Inflammatory macrophage treated with lipopolysaccharide for 4 hours (primary cell): ENCODE measurements at places on chromosomes 7 and 10.
A peak's percentile ranks its signal among the peaks of the same experiment; 100 is the strongest.

DNA sequence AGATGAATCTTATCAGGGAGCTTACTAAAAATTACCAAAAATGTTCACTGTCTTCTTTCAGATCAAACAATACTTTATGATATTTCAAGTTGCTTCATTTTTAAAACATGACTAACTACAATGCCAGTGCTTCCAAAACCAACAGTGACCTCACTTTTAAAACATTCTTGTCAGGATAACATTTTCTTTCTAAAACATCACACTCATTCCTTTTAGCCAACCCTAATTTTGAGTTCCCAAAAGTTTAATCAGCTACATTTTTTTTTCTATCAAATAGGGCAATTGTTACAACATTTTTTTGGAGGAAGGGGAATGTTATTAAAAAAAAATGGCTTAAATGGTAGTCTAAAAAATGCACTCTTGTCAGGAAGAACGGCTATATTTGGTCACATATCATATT, 37.3 kb downstream of the RTKN2 start:
- no peak for DNase-seq

DNA sequence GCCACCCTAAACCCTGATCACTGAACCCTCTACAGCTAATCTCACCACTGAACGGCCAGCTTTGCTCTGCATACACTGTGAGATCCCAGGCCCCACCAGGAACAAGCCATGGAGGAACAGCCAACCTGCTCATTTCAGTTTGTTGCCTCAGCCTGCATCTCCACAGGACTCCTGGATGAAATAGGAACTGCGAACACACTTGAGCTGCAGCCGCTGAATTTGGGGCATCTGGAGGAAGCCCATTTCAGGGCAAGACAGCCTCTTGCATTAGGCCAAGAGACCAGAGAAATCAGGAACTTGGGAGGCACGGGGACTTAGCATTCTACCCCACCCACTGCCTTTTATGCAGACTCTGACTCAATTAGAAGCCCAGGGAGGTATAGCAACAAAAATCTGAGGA, 14.5 kb upstream of the EGR2 start:
- DNase-seq = peak; percentile 74

DNA sequence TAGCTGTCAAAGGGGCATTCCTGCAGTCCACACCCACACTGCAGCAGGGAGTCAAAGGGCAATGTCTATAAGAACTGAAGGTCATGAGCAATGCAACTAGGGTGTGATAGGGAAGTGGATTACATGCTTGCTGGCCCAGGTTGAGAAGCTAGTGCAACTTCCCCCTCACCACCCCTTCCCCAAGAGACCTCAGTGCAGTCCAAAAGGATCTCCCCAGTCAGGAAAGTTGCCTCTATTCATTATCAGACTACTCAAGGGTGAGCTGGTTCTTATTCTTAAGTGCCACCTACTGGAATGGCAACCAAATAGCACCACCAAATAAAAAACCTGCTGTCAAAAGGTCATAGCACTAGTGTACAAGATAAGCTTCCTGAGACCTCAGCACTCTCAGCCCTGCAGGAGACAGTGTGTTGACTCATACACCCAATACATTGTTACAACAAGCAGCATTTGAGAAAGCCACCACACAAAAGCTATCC, 28.2 kb downstream of the MTERF1 start:
- DNase-seq = peak; percentile 46

DNA sequence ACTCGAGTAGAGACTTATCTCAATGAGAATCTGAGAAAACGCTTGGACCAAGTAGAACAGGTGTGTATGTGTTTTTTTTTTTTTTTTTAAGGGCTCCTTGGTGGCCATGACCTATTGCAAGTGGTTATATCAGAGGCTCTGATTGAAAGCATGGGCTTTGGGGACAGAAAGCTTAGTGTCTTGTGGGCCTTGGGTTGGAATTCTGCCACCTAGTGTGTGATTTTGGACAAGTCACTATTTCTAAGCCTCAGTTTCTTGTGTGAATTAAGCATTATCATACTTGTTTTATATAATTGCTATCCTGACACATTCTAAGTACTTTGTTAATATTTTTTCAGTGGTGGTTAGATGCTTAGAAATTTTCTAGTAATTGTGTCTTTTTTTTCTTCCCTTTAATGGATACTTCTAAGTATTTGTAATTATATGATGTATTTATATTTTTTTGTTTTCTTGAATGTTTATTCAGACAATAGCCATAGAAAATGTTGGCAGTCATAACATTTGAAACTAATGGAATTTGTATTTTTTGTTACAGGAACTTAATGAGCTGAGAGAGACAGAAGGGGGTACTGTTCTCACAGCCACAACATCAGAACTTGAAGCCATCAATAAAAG, 33.1 kb downstream of the SMC3 start:
- peak; percentile 64 for DNase-seq

DNA sequence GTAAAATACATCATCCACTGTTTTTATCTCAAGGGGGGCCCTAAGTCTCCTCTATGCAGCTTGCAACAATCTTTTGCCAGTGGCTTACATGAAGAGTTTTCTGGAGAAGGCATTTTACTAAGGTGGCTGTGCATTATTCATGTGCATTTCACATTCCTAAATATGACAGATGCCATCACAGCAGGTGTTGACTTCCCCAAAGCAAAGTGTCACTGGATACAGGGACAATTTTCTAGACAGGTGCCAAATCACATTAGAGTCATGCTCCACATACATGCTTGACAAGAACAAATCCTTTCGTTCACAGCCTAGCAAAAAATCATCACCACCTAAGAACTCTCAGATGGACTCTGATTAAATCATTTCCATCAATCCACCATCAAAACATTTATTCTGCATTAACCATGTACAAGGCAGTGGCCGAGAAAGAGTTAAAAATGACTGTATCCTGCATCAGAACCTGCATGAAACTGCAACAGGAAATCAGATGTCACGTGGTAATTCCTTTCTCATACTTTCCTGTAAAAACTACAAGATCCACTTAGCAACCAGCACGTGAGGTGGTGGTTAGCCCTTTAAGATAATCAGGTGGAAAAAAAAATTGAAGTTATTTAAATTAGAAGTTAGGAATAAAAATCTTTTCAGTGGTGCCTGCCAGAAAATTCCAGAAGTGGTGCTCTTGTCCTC, 88.2 kb upstream of the AFAP1L2 start:
- DNase-seq = peak; percentile 7

DNA sequence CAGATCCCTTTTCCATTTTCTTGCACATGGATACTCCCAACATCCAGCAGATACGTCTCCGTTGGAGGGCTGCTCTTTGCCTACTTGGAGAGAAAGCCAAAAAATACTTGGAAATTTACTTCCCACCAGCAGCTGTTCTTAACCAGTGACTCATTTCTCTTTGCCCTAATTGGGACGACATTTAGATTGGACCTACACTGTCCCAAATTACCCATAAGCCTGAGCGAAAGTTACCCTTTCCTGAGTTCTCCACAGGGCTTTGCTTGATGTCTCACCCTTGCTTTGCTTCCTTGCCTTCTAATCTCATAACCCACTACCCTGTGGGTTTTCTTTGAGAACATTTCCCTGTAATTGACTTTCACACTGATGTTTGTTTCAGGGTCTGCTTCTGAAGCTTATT, 48.1 kb downstream of the SAMD8 start:
- DNase-seq = no peak

GRCh38 chr7:142516038-142516501, 233.2 kb upstream of the PRSS1 start:
- DNase-seq = peak; percentile 53
